ENCODE measurements at places on chromosomes 13 and 19. TPM values are rescaled to one million over a fixed set of nuclear protein-coding genes. Genes with fewer than 3 reads are reported as not detected.

Gene CD177
- 2.9 TPM for total RNA-seq

Gene ITGBL1
- not detected for total RNA-seq

GRCh38 chr13:39900106-39900750 lies 244.8 kb downstream of the COG6 start:
- DNase-seq, result no peak

DNA sequence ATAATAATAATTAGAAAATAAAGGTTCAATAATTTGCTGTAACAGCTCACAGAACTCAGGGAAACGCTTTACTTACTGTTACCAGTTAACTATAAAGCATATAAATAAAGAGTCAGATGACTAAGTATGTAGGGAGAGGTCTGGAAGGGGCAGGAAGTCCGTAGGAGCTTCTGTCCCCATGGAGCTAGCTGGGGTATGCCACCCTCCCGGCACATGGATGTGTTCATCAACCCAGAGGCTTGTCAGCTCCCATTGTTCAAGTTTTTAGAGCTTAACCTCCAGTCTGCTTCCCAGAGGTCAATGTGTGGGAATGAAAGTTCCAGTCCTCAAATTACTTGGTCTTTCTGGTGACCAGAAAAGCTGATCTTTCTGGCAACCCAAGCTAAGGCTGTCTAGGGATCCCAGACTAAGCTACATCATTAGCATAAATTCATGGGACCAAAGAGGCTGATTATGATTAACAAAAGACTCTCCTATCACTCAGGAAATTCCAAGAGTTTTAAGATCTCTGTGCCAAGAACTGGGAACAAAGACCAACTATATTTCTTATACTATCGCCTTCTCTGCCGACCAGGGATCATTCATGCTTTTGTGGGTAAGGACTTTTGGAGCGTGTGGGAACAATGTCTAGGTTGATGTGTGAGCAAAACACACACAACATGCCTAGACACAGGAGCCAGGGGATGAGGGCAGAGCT lies 31.7 kb upstream of the ZNF507 start:
- DNase-seq, result no peak

GRCh38 chr19:54576411-54576976 lies 2.9 kb downstream of the LILRA2 start:
- DNase-seq, result peak; percentile 5

- DNase-seq, result no peak
These were observed 36.7 kb upstream of the UBL3 start for GRCh38 chr13:29887030-29887557.
